ENCODE measurements at places on chromosomes 16 and 17.

DNA sequence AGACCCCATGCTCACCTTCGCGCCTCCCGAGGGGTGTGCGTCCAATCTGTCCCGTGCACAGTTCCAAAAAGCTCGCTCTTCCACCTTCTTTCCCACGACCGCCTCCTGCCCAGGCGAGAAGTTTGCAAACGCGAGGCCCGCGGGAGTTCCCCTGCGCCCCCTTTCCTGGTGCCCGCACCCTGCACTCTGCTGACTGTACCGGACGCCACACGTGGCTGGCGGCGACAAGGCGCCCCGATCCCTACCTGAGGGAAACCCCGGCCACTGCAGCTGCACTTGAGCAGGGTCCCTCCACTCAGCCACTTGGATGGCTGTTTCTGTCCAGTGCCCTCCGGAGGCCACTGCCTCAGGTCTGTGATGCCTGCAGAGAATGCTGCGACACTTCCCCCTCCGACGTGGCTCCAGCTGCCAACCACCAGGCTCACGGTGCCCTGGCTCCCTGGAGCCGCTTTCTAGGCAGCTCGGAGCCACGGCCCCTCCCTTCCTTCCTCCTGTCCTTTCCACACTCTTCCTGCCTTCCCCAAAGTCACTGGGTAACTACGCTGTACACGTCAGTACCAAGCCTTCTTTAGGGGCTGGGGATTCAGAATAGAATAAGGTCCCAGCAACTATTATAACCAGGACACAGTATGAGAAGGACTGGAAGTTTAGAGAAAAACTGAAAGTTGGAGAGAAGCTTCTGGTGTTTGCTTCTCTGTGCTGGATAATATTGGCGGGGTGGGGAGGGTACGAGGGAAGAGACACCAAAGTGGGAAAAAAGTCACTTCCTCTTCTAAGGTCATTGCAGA, at the start of gene MLKL:
MLKL (minus strand) TSS at position 425 of the 788 bp plus-strand sequence. CDS start 5,105 bp downstream, outside the sequence.
- DNase-seq, result no peak

DNA sequence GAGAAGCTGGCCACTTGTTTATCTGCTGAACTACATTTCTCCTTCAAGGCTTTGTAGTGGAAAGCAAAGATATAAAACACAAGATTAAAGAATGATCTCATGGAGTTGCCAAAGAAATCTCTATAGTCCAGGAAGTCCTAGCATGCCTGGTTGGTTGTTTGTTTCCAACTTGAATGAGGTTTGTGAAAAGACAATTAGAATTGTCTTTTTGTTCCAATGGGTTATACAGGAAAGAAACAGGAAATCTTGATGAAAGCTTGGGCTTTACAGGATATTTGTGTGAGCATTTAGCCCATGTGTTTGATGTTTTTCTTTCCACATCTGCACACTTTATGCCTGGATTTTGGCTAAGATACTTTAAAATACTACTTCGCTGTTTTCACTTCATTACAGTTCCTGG, 273.4 kb downstream of the CEP112 start:
- no peak for DNase-seq

DNA sequence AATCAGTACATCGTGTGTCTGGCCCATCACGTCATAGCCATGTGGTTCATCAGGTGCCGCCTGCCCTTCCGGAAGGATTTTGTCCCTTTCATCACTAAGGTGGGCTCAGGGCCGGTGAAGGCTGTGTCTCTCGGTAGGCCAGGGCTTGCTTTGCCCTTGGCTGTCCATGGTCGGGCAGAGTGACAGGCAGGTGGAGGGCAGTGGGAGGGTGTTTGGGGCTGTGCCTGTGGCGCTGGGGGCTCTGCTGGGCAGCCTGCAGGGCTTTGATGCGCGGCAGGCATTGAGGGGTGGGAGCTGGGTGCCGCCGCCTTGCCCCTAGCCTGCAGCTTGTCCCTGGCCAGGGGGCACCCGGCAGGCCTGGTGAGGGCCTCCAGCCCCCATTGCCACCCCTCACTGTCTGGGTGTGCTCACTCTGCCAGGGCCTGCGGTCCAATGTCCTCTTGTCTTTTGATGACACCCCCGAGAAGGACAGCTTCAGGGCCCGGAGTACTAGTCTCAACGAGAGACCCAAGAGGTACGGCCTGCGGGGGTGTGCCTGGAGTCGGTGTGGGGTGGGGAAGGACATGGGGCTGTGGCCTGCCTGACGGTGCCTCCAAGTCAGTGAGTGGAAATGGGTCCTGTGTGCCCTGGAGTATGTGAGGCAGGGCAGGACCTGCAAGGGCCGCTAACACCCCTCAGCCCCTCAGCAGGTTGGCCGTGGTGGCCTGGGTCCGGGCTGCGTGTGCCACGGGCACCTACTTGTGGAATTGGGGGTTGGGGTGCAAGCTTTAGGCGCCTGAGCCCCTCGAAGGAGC, 28.5 kb downstream of the TSC2 start:
- DNase-seq, result no peak

- peak; percentile 34 for DNase-seq
Measured at GRCh38 chr17:8965394-8966168, at the start of gene PIK3R5. TSS of gene PIK3R5 (minus strand) at chr17:8965707. CDS start at chr17:8911494, 54,213 bp downstream.

GRCh38 chr17:36721560-36722120, 120.3 kb downstream of the MRM1 start:
- DNase-seq, result no peak

DNA sequence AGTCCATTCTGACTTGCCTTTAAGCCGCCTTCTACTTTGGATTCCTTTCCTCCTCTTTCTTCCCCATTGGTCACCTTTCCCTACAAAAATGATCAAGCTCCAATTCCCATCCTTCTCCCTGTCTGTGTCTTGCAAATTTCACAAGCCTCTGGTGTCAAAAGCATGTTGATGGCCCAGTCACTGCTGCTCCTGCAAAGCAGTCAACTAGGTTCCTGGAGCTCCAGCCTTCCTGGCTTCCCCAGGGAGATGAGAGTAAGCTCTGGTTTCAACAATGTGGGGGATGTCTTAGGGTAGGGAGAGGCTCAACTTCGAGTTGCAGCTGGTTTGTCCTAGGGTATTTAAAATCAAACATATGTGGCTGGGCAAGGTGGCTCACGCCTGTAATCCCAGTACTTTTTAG, 36.1 kb upstream of the HELZ start:
- DNase-seq, result no peak

DNA sequence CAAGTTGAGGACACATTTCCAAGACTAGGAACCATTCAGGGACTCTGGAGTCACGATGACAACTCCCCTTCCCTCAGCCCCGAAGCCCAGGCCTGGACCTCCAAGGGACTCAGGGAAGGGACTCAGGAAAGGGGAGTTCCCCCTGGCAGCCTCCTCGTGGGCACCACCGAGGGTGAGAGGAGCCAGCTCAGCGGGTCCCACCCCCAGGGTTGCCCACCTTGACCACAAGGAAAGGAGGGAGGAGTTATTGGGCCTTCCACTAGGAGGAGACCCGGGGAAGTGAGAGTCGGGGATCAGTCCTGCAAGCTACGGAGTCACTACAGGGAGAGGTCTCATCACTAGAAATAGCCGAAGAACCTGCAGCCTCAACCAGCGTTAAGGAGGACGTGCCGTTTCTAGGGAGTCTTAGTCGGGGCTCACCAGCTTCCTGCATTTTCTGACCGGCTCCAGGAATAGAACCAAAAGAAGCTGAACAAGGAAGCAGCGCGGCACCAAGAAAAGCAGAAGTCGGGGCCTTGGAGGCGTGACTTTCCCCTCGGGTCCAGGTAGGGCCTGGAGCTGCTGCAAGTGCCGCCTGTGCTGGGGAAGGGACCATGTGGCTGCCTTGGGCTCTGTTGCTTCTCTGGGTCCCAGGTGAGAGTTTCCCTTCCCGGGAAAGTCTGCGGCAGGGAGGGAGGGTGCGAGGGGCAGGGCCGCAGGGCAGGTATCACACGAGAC, at the start of gene CD300A:
CD300A (plus strand) TSS at position 524 of the 717 bp plus-strand sequence; CDS start at position 594, 70 bp downstream.
- DNase-seq, result no peak

GRCh38 chr16:81401035-81401950, 43.3 kb upstream of the CMIP start:
- DNase-seq, result no peak
